ENCODE measurements at places on chromosomes 11 and 22.

GRCh38 chr11:120558744-120559431 is 47.3 kb downstream of the GRIK4 start:
- DNase-seq = no peak

GRCh38 chr11:66546966-66547661 is 411 bp downstream of the ACTN3 start:
- DNase-seq = no peak

DNA sequence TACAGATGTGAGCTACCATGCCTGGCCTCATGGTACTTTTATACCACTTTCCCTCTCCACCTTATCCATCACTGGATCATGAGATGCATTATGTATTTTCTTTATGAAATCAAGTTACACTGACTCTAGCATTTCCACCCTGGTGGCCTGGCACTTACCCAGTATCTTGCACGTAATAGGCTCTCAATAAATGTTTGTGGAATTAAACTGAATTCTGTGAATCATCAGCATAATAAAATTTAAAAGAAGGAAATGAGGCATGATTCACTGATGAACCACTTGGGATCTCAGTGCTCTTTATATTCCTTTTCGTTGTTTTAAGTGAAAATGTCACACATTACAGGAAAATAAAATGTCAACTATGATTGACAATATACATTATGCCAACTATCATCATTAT is 25.1 kb downstream of the ADM start:
- DNase-seq = no peak

DNA sequence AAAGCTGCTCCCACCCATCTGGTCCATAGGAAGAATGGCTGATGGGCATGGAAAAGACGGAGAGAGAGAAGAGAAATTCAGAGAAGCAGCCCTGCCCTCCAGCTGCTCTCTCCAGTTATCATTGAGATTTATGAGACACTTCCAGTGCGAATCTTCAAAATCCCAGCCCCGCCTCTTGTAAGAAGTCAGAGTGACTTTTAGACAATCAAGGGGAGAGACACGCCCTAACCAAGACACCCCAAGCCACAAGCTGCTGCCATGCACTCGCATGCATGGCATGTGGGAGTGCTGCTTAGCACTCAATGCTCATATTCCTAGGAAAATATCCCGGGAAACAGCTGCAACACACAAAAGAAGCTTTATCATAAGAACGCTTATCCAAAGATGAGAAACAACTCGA is 110.6 kb upstream of the BID start:
- DNase-seq = no peak

DNA sequence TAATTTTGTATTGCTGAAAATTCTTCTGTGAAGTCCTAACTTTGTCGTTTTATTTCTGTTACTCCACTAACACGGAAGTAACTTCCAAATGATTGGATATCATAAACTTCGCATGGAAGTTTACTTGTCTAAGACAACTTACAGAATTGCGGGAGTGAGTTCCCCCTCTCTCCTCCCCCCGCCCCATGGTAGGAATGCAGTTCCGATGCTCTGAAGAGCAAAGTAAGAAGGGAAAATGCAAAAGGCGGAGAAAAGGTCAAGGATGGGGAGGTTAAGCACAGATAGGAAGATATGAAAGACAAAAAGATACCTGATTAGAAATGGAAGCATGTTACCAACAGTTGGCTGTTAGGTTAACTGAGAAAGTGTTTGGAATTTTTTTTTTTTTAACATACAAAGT is 1.3 kb downstream of the EIF3M start:
- no peak for DNase-seq

DNA sequence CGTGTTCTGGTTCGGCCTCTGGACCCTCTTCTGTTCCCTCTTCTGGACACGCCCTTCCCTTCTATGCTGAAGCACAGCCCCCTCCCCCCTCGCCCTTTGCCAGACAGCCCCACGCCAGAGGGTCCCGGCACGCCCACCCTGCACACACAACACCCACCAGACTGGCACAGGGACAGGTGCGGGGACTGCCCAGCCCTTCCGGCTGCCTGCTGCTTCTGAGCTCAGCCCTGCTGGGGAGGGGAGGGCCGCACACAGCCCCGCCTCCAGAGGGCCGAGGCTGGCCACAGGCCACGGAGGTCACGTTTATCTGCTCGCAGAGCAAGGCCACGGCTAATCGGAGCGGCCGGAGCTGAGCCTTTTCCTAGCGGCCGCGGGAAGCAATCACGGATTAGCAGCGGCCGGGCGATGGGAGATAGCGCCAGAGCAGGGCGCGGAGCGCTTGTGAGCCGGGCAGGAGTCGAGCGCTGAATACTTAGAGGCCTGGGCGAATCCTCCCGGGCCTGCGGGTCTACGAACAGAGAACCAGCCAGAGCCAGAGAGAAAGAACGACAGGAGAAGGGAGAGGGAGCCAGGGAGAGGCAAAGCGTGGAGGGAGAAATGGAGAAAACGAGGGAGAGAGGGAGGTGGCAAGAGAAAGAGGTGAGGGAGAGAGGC is 21.5 kb downstream of the OTUB1 start:
- no peak for DNase-seq

GRCh38 chr11:29029452-29029851 is 921.3 kb downstream of the METTL15 start:
- no peak for DNase-seq

DNA sequence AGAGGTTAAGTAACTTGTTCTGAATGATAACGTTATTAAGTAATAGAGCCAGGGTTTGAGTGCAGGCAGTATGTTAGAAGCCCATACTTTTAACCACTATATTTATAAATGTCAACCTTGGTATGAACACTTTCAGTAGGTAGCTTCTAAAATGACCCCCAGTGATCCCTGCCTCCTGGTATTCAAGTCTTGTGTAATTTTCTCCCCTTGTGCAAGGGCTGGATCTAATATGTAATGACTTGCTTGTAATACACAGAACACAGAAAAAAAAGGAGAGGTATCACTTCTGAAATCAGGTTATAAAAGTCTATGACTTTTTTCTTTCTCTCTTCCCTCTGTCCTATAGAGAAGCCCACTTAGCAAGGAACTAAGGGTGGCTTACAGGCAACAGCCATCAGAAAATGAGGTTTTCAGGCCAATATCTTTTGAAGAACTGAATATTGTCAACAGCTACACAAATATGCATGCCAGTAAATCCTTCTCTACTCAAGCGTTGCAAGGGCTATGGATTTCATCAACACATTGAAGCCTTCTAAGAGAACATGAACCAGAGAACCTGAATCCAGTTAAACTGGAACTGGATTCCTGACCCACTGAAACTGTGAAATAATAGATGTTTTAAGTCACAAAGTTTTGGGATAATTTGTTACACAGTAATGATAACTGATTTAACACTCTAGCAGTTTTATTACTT is 712.3 kb downstream of the METTL15 start:
- no peak for DNase-seq

GRCh38 chr11:102306817-102307726 is 10.2 kb upstream of the BIRC3 start:
- DNase-seq = no peak

- DNase-seq = no peak
Measured at GRCh38 chr11:121533601-121534000, 80.8 kb upstream of the SORL1-AS1 start.

DNA sequence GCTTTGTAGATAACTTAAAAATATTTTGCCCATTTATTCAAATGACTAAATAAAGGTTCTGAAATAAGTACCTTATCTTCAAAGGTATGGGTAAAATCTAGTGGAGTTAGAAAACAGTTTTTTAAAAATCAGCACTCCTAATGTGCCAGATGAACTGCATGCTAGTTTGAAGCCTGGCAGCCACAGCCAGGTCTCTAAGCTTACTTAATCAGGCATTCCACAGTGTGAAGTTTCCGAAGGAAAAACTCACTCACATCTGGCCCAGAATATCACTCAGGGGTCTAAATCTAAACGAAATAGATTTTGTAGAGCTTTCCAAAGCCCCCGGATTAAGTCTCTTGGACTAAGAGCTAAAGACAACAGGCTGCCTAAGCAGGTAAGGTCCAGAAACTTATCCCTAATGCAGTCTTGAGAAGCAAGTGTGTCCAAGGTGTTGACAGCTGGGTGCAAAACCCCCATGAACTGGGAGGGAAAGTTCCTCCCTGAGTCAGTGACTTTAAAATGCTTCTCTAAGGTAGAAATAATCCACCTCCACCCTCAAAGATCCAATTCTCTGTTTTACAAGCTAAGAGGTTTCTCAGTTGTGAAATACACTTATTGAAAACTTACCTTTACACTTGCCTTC is 157.6 kb downstream of the FCHSD2 start:
- DNase-seq = no peak

GRCh38 chr11:62673196-62673525 is 1.1 kb upstream of the LBHD1 start:
- DNase-seq = no peak

GRCh38 chr22:38685761-38686160 is 4.0 kb downstream of the TOMM22 start:
- DNase-seq = no peak

Measured in HS-27A (cell line).